Endothelial cell of umbilical vein (primary cell): ENCODE measurements at places on chromosomes 5 and 9. TPM values are rescaled to one million over a fixed set of nuclear protein-coding genes. Genes with fewer than 3 reads are reported as not detected.

DNA sequence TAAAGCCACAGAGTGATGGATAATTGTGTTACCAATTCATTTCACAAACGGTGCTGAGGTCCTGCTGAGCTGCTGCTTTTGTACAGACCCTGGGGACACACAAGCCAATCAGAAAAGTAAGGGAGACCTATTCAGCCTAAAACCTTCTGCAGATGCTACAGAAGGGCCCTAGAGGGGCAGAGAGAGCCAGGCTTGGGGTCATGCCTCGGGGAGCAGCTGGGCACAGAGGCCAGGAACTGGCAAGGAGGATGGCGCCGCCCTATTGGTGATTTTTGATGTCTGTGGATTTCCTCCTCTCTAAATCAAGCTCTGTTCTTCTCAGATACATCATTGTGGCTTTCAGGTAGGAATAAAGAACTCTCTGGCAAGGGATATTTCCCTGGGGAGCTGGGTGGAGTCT lies 181.9 kb downstream of the ZNF462 start:
- no peaks in the 10 kb centered on the region for H3K4me1 ChIP-seq
- H3K27ac ChIP-seq, result no peak overlapping the region
- DNase-seq, result no peak
- no peaks in the 10 kb centered on the region for H3K27me3 ChIP-seq
- H3K36me3 ChIP-seq, result no peaks in the 10 kb centered on the region
- no peak overlapping the region for H3K4me3 ChIP-seq

DNA sequence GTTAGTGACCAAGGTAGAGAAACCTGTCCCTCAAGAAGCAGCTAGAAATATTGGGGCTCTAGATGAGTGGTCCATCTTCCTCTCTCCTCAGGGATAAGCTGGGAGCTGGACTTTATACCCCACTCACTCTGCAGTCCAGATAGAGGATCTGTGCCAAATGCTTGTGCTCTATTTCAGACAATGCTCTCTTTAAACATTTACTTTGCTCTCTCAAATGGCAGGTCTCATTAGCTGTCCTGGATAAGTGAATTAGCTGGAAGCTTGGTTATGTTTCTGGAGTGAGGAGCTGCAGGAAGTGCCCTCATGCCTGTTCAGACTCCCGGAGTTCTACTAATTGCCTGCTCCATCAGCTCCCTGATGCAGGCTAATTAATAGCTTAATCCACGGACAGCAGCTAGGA lies 151.1 kb upstream of the CCDC152 start:
- H3K4me3 ChIP-seq, result no peak overlapping the region
- H3K36me3 ChIP-seq, result no peaks in the 10 kb centered on the region
- H3K27ac ChIP-seq, result no peak overlapping the region
- no peak for DNase-seq
- no peaks in the 10 kb centered on the region for H3K27me3 ChIP-seq
- H3K4me1 ChIP-seq, result no peaks in the 10 kb centered on the region

- peak; percentile 39 for DNase-seq
- H3K27ac ChIP-seq, result peak overlapping the region; percentile 5
- H3K36me3 ChIP-seq, result no peaks in the 10 kb centered on the region
- no peaks in the 10 kb centered on the region for H3K27me3 ChIP-seq
- peaks cover 33% of the 10 kb centered on the region for H3K4me1 ChIP-seq
Measured at GRCh38 chr9:121741228-121741918, 89.9 kb downstream of the DAB2IP start.

DNA sequence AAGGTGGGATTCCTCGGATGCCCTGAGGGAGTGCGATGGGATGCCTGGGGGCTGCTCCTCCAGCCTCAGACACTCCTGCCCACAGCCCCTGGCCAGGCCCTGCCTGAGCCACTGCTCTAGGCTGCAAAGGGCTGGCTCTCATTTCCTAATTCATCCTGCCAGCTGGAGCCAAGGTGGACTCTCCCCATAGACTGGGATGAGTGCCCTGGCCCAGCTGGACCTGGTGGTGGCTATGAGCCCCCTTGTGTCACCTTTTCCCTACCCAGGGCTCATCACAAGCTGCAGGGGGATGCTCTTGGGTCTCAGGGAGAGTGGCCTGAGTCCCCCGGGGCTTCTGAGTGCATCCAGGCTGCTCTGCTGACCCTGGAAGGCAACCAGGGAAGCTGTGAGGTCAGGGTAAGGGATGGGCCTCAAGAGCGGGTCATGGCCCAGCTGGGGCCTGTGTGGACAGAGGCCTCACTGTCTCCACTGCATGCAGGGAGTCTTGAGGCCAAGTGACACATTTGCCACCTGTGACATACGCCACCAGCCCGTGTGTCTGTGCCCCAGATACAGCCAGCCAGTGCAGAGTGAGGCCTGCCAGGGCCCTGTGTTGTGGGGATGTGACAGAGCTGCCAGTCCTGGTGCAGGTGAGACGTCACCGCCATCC lies 102.7 kb upstream of the IER5L start:
- no peak for DNase-seq
- H3K27me3 ChIP-seq, result no peaks in the 10 kb centered on the region
- H3K36me3 ChIP-seq, result no peaks in the 10 kb centered on the region

GADD45G gene
- total RNA-seq, result 0.64 and 1.0 TPM in 2 replicates

SMIM33 gene
- not detected in 2 replicates for total RNA-seq

DNA sequence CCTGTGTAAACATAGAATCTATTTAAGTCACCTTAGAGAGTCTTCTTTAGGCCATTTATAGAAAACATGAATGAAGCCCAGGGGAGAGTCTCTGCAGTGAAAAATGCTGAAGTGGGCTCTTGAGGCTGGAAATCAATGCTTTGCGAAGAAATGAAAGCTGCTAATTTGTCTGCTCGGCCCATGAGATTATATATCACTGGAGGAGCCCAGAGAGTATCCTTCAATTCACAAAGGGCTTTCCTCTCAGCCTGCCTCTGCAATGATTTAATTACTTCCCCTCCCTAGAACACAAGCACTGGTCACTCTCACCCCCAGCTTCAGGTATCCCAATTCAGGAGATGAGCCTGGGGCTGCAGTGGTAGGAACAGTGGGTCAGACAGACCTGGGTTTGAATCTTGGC lies 8.2 kb upstream of the DRD1 start:
- H3K4me1 ChIP-seq, result no peaks in the 10 kb centered on the region
- no peak overlapping the region for H3K4me3 ChIP-seq
- no peaks in the 10 kb centered on the region for H3K36me3 ChIP-seq
- peaks cover 4% of the 10 kb centered on the region for H3K27me3 ChIP-seq
- H3K27ac ChIP-seq, result no peak overlapping the region

GRCh38 chr5:157708866-157709265 lies 22.4 kb upstream of the THG1L start:
- no peak for DNase-seq
- no peak overlapping the region for H3K27ac ChIP-seq
- no peaks in the 10 kb centered on the region for H3K4me1 ChIP-seq
- no peaks in the 10 kb centered on the region for H3K27me3 ChIP-seq

MYOT gene
- total RNA-seq, result not detected in 2 replicates

GRM6 gene
- total RNA-seq, result not detected in 2 replicates

LCN9 gene
- not detected in 2 replicates for total RNA-seq

GARIN3 gene
- total RNA-seq, result not detected in 2 replicates
